ENCODE measurements at places on chromosomes 1 and 21.

GRCh38 chr1:248152056-248152827 is 7.3 kb downstream of the OR2M5 start:
- H3K27ac ChIP-seq = no peak overlapping the region
- H3K4me3 ChIP-seq = no peak overlapping the region
- no peaks in the 10 kb centered on the region for H3K27me3 ChIP-seq
- no peaks in the 10 kb centered on the region for H3K36me3 ChIP-seq
- H3K4me1 ChIP-seq = no peaks in the 10 kb centered on the region
- no peak for DNase-seq

DNA sequence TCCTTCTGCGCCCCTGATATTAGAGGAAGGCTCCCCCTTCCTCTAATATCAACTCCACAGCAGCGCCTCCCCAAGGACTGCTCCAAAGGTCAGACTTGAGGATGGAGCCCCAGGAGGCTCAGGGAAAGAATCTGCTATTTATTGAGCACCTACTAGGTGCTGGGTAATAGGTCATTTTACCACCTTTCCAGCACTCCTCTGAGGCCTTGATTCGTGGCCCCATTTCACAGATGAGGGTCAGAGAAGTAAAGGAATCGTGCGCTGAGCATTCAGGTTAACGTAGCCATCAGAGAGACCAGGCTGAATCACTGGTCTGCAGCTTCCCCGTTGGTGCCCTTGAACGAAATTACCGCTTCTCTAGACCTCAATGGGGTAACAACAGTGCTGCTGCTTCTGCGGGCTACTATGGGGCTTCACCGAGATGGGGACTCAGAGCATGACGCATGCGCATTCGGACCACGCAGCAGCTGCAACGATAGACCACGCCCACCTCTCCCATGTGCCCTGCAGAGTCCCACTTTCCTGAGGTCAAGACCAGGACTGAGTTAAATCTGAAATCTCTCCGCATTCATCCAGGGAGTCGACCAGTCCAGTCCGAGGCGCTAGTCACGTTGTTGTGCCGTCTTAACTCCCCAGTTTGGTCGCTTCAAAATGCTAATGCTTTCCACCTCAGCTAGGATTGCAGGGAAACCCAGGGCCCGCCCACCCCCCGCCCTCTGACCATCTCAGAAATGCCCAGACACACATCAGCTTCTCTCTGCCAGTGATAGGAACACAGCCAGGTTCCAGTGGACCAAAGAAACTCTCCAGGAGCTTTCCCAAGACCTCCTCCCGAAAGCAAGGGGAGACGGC is 12.9 kb downstream of the CAMK2N1 start:
- H3K27me3 ChIP-seq = no peaks in the 10 kb centered on the region
- H3K36me3 ChIP-seq = no peaks in the 10 kb centered on the region
- no peak overlapping the region for H3K4me3 ChIP-seq
- no peak overlapping the region for H3K27ac ChIP-seq

DNA sequence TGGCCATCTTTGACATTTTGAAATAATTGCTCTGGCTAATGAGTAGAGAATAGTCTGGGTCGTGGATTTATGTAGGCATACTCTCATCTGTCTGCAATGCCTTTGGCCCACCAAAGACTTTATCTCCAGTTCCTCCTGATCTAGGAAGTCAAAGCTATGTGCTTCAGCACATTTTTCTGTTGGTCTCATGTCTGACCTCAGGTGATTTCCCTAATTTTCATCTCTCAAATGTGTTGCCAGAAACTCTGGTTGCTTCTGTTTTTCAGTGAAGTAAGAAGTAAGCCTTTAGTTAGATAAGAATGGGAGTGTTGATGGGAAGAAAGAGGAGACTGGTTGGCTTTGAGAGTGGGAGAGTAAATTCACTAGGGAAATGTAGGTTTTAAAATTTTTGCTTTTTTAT is 66.4 kb downstream of the GPR88 start:
- H3K4me1 ChIP-seq = no peaks in the 10 kb centered on the region
- no peak overlapping the region for H3K4me3 ChIP-seq
- no peak for DNase-seq
- H3K27ac ChIP-seq = no peak overlapping the region
- no peaks in the 10 kb centered on the region for H3K36me3 ChIP-seq

GRCh38 chr21:45430521-45431501 is 25.8 kb downstream of the COL18A1 start:
- no peak overlapping the region for H3K4me3 ChIP-seq
- H3K4me1 ChIP-seq = peaks cover 67% of the 10 kb centered on the region
- 0 out of 2 replicates have a peak, but pooled peaks cover 1% of the 10 kb centered on the region for H3K36me3 ChIP-seq
- no peaks in the 10 kb centered on the region for H3K27me3 ChIP-seq

DNA sequence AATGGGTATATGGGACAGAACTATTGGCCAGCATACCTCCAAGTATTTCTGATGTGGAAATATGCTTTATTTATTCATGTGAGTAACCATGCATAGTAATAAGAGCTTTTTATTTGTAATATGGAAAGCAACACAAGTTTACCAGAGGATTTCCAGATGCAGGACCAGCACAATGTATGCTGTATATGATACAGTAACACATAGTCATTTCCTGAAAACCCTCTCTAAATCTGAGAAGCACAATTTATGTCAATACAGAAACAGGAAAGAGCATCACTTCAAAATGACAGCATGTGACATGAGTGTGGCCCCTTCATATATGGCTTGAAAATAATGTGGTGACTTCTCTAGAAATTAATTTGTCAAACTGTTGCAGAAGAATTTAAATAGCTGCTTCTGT is 1134.7 kb upstream of the ADGRL2 start:
- no peaks in the 10 kb centered on the region for H3K36me3 ChIP-seq
- no peak for DNase-seq
- no peak overlapping the region for H3K27ac ChIP-seq
- no peaks in the 10 kb centered on the region for H3K27me3 ChIP-seq

- no peak overlapping the region for H3K4me3 ChIP-seq
- H3K4me1 ChIP-seq = no peaks in the 10 kb centered on the region
- no peak for DNase-seq
These were observed 147.2 kb upstream of the SGIP1 start for GRCh38 chr1:66386712-66387111.

DNA sequence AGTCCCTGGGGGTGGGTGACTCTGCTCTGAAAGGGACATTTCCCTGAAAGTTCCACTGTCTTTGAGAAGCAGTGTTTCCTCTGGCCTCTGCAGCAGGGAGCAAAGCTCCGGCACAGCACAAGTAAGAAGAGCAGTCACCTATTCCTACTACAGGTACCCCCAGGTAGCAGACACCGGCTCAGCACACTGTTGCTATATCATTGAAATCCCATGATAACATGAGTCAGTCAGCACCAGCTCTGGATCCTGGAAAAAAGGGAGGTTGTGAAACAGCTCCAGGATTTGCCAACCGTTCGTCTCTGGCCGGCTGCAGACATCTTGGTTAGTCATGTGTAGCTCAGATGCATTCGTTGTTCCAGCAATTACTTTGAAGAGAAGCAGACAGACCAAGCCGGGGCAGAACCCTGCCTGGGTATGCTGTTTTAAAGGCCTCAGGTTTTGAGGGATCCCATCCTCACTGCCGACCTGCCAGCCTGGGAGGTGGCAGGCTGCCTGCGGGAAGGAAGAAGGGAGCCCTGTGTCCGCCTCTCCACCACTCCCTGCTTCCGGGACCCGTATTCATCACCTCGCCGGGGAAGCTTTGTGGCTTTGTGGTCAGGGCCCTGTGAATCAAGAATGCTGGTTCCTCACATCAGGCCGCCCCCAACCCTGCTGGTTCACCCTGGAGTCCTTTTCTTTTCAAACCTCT is 139.2 kb downstream of the CLIC6 start:
- H3K4me3 ChIP-seq = no peak overlapping the region
- H3K27ac ChIP-seq = no peak overlapping the region
- H3K4me1 ChIP-seq = peaks cover 9% of the 10 kb centered on the region
- no peak for DNase-seq

DNA sequence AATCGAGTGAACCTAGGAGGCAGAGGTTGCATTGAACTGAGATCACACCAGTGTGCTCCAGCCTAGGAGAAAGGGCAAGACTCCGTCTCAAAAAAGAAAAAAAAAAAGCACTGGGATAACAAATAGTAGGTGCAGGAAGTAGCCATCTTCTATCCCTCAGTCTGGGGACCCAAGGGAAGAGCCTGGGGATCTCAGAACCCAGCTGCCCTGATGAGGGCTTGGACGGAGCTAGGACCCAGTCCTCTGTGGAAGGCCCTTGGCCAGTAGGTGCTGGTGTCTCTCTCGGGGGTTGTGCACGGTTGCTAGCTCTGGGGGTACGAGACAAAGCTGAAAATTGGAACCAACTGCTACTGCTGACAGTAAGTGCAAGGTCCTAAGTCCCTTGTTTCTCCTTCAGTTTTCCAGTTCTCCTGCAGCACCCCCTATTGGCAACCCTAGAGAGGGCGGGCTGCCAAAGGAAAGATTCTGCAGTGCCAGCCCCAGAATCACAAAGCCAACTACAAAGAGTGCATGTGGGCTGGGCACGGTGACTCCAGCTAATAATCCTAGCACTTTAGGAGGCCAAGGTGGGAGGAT is 57.6 kb upstream of the KIF1B start:
- H3K36me3 ChIP-seq = no peaks in the 10 kb centered on the region
- H3K4me3 ChIP-seq = no peak overlapping the region

All from Caco-2 (cell line).